Bronchial epithelial cell (primary cell): ENCODE measurements at places on chromosomes 12 and 14.

- peak; percentile 95 for DNase-seq
Observed at GRCh38 chr12:67540920-67541624, 107.5 kb upstream of the DYRK2 start.

DNA sequence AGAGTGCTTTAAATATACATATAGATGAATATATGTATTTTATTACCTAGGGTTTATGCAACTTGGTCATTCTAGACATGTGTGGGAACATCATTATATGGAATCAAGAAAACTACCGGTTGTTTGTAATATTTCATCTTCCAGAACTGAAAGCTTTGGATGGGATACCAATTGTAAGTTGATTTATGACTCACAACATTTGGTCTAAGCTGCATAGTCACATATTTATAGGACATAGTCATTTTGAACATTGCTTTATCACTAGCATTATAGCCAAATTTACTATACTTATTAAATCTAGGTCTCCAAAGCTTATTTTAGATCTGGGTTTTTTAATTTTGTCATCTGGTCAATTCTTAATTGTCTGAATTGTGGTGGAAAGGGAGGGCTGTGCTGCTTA is 83.7 kb upstream of the PCNX4 start:
- peak; percentile 30 for DNase-seq

DNA sequence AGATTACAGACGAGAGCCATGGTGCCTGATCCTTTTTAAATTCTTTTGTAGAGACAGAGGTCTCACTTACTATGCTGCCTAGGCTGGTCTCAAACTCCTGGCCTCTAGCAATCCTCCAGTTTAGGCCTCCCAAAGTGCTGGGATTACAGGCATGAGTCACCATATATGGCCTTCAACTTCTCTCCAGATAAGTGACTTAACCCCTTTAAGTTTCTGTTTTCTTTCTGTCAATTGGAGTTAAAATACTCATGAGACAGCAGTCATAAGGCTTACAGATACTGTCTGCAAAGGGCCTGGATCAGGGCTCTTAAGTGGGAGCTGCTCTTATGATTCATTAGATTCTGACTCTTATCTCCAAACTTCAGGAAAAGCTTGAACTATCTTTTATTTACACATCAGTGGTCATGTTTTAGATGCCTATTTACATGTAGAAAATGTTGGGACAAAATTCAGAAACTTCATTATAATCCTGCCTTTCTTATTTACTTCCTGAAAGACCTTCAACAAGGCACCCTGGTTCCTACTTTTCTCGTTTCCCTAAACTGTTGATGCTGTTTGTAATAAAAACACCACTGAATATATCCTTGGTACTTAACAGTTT is 271.5 kb upstream of the TBX3 start:
- DNase-seq, result no peak

DNA sequence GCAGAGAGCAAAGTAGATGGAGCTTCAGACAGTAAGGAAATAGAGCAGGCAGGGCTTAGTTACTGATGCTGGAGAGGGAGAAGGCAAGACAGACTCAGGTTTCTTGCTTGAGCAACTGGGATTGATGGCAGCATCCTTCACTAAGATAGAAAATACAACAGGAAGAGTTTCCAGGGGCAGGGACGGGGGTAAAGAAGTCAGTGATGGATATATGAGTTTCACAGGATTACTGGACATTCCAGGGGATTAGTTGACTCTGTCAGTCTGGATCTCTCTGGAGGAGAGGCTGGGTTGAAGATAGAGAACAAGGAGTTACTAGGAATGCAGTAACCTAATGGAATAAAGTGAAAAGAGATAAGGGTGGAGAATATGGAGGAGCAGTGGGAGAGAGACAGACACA is 74.5 kb upstream of the ATF1 start:
- DNase-seq, result no peak

DNA sequence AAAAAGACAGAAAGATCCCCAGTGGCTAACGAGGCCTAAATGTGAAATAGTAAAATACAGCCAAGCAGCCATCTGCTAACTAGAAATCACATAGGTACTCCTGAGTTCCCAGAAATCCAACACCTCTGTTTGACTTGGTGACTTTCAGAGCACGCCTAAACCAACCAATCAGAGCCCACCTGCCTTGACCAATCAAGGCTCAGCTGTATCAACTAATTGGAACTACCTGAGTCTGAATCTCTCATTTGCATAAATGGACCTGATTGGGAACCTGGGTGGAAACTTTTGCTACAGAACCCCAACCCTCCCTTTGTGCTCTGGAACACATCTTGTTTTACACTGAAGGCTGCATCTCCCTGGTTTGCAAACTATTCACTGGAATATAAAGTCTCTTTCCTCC is 5.1 kb upstream of the TCL1B start:
- no peak for DNase-seq

GRCh38 chr12:111645433-111645832 is 40.3 kb downstream of the BRAP start:
- DNase-seq, result no peak
